ENCODE measurements at places on chromosomes 4 and X. TPM values are rescaled to one million over a fixed set of nuclear protein-coding genes. Genes with fewer than 3 reads are reported as not detected.

Gene CXCL11
- polyA plus RNA-seq: not detected

Gene GAGE12H
- polyA plus RNA-seq: not detected

Gene CSN1S1
- not detected for polyA plus RNA-seq

Gene SNX12
- polyA plus RNA-seq: 82.5 TPM

Gene TENM3
- polyA plus RNA-seq: 9.2 TPM

DNA sequence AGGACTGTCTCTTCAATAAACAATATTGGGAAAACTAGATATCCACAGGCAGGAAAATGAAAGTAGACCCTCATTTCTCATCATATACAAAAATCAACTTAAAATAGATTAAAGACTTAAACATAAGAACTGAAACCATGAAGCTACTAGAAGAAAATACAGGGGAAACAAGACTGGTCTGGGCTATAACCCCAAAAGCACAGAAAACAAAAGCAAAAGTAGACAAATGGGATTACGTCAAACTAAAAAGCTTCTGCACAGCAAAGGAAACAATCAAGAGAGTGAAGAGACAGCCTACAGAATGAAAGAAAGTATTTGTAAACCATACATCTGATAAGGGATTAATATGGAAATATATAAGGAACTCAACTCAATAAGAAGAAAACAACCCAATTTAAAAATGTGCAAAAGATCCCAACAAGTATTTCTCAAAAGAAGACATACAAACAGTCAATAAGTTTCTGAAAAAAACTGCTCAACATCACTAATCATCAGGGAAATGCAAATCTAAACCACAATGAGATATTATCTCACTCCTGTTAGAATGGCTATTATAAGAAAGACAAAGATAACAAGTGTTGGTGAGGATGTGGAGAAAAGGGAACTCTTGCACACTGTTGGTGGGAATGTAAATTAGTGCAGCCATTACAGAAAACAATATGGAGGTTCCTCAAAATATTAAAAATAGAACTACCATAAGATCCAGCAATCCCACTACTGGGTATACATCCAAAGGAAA, 325.3 kb upstream of the RASGEF1B start:
- no peak for DNase-seq

- no peak for DNase-seq
Measured at GRCh38 chr4:40736910-40737309, 12.8 kb upstream of the NSUN7 start.

GRCh38 chrX:50707955-50708699, 105.9 kb downstream of the SHROOM4 start:
- no peak for DNase-seq

All from BJ (cell line).